ENCODE measurements at places on chromosomes 6 and 20.
A peak's percentile ranks its signal among the peaks of the same experiment; 100 is the strongest.

- H3K4me1 ChIP-seq, result peaks cover 16% of the 10 kb centered on the region
- H3K27ac ChIP-seq, result peak overlapping the region; percentile 79
- no peak overlapping the region for H3K4me3 ChIP-seq
- no peak for DNase-seq
- H3K36me3 ChIP-seq, result no peaks in the 10 kb centered on the region
These were observed 229.6 kb downstream of the EYA2 start for GRCh38 chr20:47124181-47124717.

DNA sequence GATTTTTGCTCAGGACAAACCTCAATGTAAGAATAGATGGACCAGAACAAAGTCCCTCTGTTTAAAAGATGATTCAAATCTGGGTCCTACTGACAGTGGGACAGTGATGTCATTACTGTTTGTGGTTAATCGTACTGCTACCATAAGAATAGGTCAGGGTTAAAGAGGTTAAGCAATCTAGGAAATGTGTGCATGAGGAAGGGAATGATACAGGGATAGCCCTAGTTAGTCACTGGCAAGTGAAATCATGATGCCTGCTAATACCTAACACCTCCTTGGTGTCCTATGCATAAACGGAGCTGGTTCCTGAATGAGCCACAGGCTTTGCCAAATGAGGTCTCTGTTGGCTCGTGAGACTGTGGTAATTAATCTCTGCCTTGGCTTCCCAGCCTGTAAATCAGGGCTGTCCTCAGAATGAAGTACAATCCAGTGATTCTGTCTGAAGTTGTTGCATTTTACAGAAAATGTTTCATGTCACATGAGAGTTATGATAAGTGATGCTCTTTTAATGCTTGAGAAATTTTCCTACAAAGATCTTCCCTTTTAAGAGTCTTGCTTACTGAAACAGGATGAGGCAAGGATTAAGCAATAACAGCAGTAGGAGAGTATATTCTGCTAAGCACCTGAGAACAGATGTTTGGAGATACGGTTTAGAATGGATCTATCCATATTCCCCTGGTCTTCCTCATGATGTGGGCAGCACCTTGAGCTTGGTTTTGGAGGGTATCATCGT, 3.8 kb downstream of the MEP1A start:
- no peaks in the 10 kb centered on the region for H3K27me3 ChIP-seq
- H3K27ac ChIP-seq, result no peak overlapping the region
- no peak for DNase-seq
- no peaks in the 10 kb centered on the region for H3K36me3 ChIP-seq
- H3K4me1 ChIP-seq, result no peaks in the 10 kb centered on the region
- no peak overlapping the region for H3K4me3 ChIP-seq

- no peak for DNase-seq
- no peaks in the 10 kb centered on the region for H3K27me3 ChIP-seq
- no peaks in the 10 kb centered on the region for H3K4me1 ChIP-seq
- no peak within 1 kb of the TSS for H3K4me3 ChIP-seq
- H3K36me3 ChIP-seq, result no peaks in the 10 kb centered on the region
These were observed at the start of gene SEMG1 for GRCh38 chr20:45206725-45207124. Gene SEMG1 (plus strand): TSS chr20:45207033. CDS start chr20:45207054, 21 bp downstream.

DNA sequence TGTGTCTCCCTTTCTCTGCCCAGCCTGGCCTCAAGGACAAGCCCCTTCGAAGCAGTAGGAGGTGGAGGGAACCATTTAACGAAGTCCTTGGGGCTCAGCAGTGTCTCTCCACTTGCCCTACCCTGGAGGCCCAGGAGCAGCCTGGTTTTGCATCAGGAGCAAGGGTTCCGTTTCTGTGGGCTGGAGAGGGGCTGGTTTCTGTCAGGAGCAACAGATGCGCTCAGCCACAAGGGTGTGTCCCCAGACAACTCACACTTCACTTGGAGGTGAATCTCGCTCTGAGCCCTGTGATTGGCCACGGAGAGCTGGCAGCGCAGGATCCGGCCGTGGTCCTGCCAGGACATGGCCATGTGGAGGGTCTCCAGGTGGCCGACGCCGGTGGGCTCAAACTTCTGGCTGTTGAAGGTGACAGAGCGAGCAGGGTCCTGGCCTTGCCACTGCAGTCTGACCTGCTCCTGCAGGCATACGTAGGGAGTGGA, 6.9 kb downstream of the SIGLEC1 start:
- no peak overlapping the region for H3K27ac ChIP-seq
- DNase-seq, result no peak
- no peak overlapping the region for H3K4me3 ChIP-seq
- peaks cover 4% of the 10 kb centered on the region for H3K36me3 ChIP-seq

- H3K27me3 ChIP-seq, result no peaks in the 10 kb centered on the region
- no peak overlapping the region for H3K27ac ChIP-seq
- H3K36me3 ChIP-seq, result no peaks in the 10 kb centered on the region
- no peak for DNase-seq
- no peaks in the 10 kb centered on the region for H3K4me1 ChIP-seq
- H3K4me3 ChIP-seq, result no peak overlapping the region
These were observed 11.2 kb upstream of the TTK start for GRCh38 chr6:79993012-79993910.

GRCh38 chr6:170173335-170173881, 117.5 kb downstream of the DLL1 start:
- no peak for DNase-seq
- peaks cover 4% of the 10 kb centered on the region for H3K4me1 ChIP-seq
- no peak overlapping the region for H3K4me3 ChIP-seq
- H3K36me3 ChIP-seq, result no peaks in the 10 kb centered on the region
- H3K27ac ChIP-seq, result no peak overlapping the region

Data from lower lobe of right lung (tissue), 2 donors.